ENCODE measurements at places on chromosomes 7 and 10. TPM values are rescaled to one million over a fixed set of nuclear protein-coding genes. Genes with fewer than 3 reads are reported as not detected.

Gene SPAM1
- total RNA-seq, result not detected

Gene EMX2
- total RNA-seq, result 5.7 TPM

Gene CH25H
- not detected for total RNA-seq

Gene TAS2R41
- total RNA-seq, result not detected

Gene C10orf95
- 10.3 TPM for total RNA-seq

Gene ATP6V0A4
- total RNA-seq, result 3.2 TPM

Gene CALML3
- not detected for total RNA-seq

Gene RSBN1L
- total RNA-seq, result 7.6 TPM

Gene SH2D4B
- total RNA-seq, result not detected

Gene ZNF655
- total RNA-seq, result 31.5 TPM

Gene OPALIN
- not detected for total RNA-seq

Gene SPDYE2B
- not detected for total RNA-seq

Gene CALHM3
- total RNA-seq, result not detected

Gene KCP
- 5.2 TPM for total RNA-seq

Gene PNLIPRP1
- total RNA-seq, result not detected

All from epithelial cell of proximal tubule (primary cell).